ENCODE measurements at places on chromosomes 6 and 20.
A peak's percentile ranks its signal among the peaks of the same experiment; 100 is the strongest.

GRCh38 chr6:39083231-39083634 is 31.8 kb downstream of the SAYSD1 start:
- no peak for DNase-seq

DNA sequence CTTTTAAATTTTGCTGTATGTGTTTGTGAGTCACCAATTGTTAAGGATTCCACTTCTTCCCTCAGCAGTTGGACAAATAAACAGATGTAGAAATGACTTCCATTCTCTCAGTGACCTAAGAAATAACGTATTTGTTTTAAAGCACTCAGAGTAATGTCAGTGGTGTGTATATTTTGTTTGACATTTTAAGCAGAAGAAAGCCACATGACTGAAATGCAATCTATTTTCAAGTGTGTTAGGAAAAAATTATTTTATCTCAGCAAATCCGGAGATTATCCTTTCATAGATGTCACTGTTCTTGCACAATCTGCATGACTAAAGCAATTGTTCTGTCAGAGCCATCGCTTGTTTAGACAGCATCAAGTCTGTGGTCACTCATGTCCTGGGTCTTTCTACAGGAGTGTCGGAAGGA is 77.1 kb downstream of the JAG1 start:
- DNase-seq = no peak

GRCh38 chr6:6220718-6221117 is 99.7 kb downstream of the F13A1 start:
- DNase-seq = no peak

DNA sequence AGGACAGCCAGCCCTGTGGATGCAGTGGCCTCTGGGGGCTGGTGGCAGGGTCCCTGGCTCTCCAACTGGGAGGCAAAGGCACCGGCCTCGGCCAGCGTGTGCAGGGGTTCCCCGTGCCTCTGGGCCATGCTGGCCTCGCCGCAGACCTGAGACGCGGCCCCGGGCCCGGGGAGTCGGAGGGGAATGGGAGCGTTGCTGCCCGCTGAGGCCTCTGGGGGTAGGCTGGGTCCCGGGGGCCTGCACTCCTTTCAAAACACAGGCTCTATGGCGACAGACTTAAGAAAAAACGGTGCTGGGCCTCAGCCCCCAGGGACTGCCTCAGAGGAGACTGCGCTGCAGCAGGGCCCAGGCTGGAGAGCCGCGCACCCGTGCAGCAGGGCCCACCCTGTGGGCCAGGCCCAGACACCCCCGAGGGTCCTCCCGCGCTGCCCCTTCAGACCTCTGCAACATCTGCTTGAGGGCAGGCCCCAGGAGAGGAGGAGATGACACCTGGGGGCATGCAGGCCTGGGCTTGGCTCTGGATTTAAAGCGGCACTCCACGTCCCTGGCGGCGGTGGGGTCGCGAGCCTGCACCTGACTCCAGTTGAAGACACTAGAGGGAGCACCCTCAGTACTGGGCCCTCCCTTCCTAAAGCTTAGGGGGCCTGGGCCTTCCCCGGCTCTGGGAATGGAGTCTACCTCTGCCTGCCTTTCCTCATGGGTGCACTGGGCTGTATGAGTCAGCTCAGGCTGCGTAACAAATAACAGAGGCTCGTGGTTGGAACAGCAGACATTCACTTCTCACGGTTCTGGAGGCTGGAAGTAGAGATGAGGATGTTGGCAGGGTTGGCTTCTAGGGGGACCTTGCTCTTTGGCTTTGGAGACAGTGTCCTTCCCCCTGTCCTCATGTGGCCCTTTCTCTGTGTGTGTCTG is 117.4 kb upstream of the RPS6KA2 start:
- no peak for DNase-seq

DNA sequence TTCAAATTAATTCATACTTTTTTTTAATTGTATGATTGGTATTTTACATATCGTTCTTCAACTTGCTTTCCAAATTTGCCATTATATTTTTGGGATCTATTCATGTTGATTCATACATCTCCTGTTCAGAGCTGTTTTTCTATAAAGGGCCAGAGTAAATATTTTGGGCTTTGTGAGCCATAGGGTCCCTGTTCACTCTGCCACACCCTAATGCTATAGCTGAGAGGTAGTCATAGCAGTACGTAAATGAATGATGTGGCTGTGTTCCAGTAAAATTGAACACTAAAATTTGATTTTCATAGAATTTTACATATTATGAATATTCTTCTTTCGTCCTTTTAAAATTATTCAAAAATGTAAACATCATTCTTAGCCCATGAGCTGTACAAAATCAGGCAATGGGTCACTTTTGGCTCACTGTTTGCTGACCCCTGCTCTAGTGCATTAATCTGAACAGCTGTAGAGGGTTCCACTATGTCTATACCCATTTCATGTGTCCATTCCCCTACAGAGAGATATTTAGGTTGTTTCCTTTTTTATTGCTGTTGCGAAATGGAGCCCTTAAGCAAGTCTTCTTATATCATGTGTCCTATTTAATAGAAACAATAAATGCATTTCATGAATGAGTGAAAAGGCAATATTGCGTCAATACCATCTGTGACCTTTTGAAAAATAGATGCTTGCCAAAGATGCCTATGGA is 136.4 kb upstream of the SALL4 start:
- no peak for DNase-seq

DNA sequence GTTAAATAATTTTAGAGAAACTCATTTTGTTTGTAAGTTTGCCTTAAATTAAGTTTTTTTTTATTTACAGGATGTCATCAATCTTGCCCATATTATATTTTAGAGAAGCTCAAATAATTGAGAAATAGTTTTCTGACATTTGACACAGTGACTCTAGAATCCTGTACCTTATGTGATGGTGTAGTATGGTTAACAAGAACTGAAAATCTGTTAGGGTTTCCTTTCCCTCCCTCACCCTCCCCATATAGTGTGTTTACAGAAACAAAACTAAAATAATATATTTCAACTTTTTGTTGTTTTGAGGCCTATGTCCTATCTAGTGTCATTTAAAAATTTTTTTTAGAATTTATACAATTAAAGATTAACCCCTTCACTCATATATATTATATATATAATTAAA is 91.8 kb downstream of the SESN1 start:
- DNase-seq = no peak

DNA sequence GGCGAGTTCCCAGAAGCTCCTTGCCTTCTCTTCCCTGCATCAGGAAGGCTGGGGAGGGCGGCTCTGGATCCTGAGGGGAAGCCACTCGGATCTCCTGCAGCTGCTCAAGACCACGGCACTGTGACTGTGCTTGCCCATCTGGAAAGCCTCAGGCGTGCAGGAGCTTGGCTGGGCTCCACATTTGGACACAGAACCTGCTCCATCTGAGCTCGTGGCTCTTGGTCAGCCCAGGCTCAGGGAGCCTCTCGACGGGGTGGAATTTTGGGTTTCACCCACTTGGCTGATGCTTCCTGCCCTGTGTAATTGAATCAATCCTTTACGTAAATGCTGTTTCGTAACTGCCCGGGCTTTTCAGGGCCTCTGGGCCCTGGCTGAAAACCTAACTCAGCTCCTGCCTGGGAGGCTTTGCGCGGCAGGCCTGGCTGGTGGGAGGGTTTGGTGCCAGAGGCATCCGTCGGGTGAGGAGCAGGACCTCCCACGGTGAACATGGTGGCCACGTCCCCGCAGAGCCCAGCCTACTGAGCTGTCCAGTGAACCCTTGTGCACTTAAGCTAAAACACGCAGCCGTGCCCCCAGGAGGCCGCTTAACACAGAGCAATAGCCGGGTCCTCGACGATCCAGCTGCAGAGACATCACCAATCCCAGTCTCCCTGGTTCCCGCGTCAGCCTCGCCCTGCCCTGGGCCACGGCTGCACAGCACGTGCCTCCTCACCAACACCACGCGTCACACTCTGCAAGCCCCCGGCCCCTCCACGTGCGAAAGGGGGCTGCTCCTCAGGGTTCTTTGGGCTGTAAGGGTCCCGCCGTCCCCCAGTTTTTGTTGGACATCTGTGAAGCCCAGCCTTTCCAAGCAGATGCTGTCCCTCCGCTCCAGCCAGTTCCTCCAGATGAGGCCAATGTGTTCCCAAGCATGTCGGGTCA is 241.0 kb downstream of the DLL1 start:
- peak; percentile 85 for DNase-seq
